ENCODE measurements at places on chromosomes 2 and 18.

- DNase-seq, result no peak
Observed at GRCh38 chr2:98896416-98896815, 39.6 kb downstream of the CRACDL start.

DNA sequence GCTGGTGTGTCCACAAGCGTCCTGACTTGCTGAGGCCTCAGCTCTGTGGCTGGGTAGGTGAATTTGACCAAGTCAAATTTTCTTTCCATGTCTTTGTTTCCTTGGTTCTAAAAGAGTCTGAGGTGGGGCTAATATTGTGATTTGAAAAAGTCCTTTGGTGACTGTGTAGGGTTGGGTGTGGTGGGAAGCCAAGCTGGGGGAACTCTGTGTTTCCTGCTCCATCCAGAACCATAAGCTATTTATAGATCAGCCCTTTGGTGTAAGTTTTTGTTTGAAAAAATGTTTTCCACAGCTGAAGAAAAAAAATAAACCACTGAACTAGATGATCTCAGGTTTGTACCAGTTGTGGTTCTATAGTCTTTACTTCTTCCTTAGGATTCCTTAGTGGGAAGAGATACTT, 462.7 kb downstream of the TGIF1 start:
- DNase-seq, result no peak

DNA sequence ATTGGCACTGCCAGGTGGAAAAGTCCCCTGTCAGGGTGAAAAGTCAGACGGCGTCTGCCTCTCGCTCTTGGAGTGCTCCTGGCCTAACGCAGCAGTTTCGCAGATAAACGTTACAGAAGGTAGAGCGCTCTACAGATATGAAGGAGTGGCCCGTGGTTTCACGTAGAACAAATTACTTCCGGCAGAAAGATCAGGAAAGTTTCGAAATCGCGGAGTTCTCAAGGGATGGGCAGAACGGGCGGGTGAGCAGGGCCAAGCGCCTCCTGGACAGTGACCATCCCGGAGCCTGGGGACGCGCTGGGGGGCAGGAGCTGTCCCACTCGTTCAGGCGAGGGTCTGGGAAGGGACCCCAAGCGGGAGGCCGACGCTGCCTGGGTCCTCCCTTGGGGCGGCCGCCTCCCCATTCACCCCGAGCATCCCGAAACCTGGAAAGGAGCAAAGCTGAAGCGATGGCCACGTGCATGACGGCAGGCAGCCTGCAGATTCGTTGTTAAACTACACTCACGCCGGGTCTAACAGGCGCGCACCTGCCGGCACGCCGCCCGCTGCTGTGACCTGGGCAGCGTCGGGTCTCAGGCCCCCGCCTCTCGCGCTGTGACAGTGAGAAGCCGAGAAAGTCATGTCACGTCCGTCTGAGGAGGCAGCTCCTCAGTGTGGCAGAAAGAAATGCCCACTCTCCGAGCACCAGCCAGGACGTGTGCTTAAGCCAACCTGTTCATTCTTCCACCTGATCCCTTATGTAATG, 122.9 kb upstream of the SALL3 start:
- DNase-seq, result no peak

GRCh38 chr2:100981011-100981410, 21.1 kb upstream of the RPL31 start:
- DNase-seq, result no peak

DNA sequence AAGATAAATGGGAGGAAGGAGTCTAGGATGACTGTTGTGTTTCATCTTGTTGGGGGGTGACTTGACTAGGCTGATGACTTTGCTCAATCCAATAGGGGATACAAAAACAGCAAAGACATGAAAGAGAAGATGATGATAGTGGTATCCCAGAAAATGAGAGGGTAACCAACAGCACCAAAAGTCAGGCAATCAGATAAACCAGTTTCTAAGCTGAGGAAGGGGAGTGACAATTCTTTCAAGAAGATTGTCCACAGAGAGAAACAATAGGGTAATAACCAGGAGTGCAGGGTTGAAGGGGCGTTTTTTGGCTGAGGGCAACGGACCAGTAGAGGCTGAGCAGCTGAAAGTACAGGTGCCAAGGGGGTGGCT, 7.7 kb upstream of the KCMF1 start:
- DNase-seq, result no peak

DNA sequence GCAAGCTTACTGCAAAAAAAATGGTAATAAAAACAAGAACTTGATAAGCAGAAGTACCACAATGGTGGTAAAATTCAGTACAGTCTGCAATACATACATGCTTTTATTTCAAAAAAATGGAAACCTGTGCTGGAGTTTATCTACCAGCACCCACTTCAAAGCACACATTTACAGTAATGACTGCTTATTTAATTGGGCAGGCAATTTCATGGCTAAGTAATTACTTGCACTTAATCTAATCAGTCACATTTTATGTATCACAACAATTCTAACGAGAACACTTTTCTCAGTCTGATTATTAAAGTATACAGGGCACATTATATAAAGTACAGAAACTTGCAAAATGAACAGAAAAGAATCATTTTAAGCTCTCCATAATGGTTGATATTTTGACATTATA, 5.2 kb downstream of the APCDD1 start:
- DNase-seq, result no peak

- peak; percentile 42 for DNase-seq
Observed at GRCh38 chr18:49728542-49728941, 84.8 kb downstream of the ACAA2 start.

DNA sequence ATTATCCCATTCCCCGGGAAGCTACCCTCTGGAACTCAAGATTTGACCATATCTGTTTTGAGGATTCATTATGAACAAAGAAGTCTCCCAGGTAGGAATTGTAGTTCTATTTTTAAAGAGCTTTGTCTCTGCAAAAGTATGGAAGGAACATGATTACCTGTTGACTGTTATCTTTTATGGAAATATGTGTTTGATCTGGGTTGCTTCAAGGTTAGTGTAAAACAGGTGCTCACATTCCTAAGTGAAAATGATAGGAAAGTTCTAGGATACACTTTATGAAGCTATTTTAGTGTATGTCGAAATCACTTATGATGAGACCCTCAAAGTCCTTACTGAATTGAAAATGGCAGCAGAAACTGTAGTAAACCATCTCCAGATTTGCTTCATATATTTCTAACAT, 149.2 kb downstream of the PTRHD1 start:
- no peak for DNase-seq

GRCh38 chr2:17762451-17762850, 8.5 kb downstream of the GEN1 start:
- no peak for DNase-seq

GRCh38 chr2:212276813-212277212, 261.8 kb downstream of the ERBB4 start:
- no peak for DNase-seq

GRCh38 chr2:240477916-240478315, 42.5 kb downstream of the GPC1 start:
- no peak for DNase-seq

DNA sequence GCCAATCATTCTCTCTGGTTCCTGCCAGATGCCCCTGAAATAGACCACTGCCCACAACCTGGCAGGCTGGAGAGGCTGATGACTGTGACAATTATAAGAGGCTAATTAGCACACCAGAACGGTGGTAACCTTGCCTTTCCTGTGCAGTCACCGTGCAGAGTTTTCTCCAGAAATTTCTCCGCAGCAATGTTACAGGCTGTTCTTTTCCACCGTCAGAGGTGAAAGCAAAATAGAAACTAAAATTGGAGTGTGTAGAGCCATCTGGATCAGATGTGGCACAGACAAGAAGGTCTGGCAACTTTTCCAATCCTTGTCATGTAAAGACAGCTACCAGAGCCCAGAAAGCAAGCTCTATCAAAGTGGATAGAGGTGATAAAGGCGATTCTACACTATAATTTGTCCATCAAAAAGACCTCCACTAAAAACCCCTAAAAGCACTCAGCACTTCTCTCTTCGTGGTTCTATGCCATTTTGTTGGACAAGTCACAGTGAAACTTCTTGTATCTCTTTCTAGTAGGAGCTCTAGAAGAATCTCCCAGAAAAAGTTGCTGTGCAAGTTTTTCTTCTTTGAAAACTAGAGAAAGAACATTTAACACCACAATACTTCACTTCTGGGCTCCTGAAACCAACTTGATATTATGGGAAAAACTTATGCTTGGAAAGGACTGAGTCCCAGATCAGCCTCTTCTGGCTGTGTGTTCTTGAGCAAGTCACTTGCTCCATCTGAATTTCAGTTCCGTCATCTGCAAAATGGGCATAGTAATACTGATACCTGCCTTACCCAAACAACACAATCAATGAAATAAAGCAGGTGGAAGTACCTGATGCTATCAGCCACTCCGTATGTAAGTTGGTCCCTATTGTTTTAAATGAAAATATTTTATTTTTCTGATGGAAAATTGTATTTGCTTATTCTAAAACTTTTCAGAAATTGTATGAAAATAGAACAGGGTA, 295.6 kb upstream of the DLGAP1 start:
- DNase-seq, result no peak

GRCh38 chr18:42113529-42114191, 158.6 kb downstream of the PIK3C3 start:
- DNase-seq, result no peak

DNA sequence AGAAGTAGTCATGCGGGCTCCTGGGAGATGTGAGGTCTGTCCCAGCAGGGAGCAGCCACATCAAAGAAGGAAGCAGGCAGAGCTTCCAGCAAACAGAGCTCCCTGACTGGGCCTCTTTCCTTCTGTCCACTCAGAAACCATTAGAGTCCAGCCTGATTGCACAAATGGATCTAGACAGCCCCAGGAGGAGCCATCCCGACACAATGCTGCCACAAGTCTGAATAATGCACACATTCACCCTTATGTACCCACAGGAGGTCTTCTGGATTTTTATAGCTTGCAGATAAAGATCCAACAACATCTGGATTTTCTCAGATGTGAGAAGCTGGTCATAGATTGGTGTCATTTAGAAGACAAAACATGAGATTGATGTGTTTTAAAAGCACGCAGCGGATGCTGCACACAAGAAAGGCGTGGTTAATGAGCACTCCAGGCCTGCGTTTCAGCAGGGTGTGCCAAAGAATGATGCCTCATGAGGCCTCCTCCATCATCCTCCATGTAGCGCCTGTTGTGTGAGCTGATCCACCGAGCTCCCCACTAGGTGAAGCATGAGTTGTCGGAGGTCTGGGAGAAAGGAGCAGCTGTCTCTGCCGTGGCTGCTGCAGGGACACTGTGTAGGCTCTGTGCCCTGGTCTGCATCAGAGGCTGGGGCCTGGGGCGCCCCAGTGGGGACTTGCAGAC, 60.6 kb downstream of the MTCL1 start:
- DNase-seq, result peak; percentile 85

DNA sequence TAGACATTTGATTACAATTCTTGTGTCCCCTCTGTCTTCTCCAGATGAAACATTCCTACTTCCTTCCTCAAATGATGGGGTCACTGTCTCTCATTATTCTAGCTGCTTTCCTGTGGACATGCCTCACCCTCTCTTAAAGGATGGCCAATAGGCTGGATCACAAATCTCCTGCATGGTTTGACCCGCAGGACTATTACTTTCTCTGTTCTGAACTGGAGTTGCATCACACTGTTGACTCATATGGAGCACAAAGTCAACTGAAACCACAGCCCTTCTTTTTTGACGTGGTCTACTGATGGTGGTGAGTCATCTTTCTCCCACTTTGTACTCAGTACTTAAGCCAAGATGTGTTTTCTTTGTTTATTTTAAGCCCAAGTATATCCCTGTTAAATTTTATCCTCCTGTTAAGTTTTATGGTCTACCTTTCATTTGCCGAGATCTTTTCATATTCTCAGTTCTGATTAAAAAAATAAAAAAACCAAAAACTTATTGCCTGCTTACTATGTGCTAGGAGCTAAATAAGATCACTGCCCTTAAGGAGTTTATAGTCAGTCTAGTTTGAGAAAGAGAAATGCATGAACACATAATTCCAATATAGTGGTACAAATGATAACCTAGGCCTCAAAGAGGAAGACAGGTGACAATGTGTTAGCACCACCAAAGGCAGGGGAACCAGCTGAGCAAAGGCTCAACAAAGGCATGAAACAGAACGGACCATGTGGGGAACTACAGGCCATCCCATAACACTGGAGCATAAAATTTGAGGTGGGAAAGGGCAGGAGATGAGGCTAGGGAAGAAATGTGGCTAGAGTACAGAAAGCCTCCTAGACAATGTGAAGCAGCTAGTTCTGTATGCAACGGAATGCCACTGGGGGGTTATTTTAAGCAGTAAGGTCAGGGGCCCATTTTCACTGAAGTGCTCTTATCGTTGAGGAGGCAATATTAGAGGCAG, 67.6 kb upstream of the ZFP36L2 start:
- no peak for DNase-seq

- peak; percentile 79 for DNase-seq
Observed at GRCh38 chr2:120861576-120862191, 126.0 kb downstream of the GLI2 start.

DNA sequence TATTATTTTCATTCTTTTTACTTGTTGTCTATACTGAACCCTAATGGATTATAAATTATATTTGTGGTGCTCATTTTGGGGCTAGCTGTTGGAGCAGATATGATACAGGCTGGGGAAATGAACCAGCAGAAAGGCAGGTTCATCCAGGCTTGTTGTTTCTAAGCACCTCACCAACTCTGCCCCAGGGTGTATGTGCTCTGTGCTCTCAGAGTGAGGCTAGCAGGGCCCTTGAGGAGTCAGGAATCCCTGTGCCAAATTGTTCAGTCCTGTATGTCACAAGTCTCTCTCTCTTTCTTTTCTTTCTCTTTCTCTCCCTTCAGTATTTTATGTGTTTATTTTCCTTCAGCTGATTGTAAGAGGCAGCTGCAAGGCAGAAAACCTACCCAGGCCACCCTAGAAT, 181.1 kb upstream of the DPP10 start:
- DNase-seq, result no peak

- no peak for DNase-seq
Observed at GRCh38 chr2:129758784-129759471, 220.5 kb upstream of the RAB6C start.

- DNase-seq, result no peak
Observed at GRCh38 chr2:14572633-14573032, 59.9 kb upstream of the LRATD1 start.

GRCh38 chr2:4122726-4123125, 419.4 kb downstream of the DCDC2C start:
- DNase-seq, result no peak

DNA sequence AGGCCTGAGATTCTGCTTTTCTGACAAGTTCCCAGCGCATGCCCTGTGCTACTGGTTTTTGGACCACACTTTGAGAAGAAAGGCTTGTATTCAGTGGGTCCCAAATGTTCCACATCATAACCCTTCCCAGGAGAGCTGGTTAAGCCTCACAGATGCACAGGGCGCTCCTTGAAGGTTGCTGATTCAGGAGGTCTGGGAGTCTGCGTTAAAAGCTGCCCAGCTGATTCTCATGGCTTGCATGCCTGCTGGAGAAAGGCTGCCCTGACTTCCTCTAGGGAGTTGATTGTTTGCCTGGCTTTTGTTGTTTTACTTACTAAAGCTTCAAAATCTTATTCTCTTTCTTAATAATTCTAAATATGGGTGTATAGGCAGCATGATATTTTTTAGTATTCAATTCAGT, 20.7 kb downstream of the CRYGD start:
- DNase-seq, result no peak

- DNase-seq, result no peak
Observed at GRCh38 chr2:191625016-191625415, 52.9 kb upstream of the NABP1 start.

Measured in retina (tissue), 1 donor.